ENCODE measurements at places on chromosomes 2 and 18.

DNA sequence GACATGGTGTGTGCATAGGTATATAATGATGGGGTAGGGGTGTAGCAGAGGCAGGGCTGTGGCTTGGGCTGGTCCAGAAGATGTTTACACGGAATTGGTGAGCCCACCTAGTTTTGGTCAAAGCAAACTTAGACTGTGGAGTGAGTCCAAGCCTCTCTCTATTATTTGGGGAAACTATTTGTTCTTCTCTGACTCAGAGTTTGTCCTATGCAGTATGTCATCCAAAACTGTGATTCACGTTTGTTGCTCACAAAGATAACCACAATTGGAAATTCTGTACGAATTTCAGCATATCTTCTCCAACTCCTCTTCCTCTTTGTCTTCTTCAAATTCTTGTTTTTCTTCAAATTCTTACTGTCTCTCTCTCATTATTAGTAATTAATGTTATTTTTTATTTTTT, 292.9 kb downstream of the XIRP2 start:
- DNase-seq: no peak

DNA sequence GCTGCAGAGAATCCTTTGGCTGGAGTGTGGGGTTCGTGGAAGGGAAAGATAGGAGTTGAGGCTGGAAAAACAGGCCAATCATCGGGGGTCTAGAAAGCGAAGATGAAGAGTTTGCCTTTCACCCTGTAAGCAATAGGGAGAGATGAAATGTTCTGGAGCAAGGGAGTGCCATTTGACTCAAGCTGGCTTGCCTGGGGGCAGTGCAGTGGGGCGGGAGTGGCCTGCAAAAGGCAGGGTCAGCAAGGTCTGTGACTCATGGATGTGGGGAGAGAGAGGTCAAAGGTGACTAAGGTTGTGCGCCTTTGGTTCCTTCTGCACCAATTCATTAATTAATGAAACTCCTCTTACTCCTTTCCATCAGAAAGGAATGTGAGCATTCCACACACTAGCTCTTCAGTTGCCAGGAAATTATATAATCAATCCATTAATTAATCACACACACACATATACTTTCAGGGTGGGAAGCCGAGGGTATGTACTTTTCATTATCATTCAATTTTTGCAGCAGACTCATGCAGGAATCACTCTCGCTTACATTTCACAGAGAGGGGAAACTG, 227.6 kb downstream of the MYCN start:
- no peak for DNase-seq

- DNase-seq: no peak
Observed at GRCh38 chr2:241350878-241351639, 5.0 kb upstream of the FARP2 start.

DNA sequence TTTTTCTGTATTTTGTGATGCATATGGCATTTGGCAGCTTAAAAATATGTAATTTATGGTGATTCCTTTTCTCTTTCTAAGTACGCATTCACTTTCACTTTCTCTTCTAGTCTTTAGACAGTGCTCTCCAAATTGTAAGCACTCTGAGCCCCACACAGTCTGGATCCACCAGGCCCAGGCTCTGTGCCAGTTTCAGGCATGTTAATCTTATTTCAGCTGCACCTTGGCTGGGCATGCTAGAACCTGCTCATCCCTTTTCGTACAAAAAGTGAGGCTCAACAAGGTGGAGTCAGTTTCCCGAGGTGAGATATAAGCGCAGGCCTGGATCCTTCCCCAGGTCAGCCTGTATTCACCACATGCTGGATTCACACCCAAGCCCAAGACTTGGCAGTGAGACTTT, 203.9 kb downstream of the MTX2 start:
- no peak for DNase-seq

DNA sequence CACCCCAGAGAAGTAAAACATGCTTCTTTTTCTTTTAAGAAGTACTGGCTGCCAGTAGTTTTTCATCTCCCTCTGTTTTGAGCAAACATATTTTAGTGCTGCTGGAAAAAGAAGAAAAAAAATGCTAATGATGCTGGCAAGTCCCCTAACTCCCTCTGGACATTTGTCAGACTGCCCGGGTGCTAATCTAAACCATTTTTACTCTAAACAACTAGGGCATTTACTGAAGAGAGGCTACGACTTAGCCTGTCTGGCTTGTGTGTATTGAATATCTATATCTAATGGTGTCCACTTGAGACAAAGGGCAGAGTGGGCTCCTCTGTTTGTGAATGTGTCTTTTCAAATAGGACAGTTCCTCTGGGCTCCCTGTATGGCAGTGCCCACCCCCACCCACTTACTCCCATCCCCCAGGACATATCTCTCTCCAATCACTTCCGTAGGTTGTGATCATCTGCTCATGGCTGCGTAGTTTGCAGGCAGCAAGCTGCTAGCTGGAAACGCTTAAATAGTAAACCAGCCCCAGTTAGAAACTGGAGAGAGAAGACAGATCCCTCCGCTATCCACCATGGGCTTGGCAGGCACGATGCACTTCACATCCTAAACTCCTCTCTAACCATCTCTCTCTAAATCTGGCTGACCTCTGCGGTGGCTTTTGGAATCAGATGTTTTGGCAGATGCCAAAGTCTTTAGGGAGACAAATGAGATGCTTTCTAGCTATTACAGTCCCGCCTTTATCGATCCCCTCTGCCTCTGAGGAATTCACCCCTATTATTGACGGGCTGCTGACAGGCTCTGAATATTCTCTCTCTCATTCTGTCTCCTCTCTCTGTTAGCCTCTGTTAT, 58.3 kb downstream of the DOCK10 start:
- no peak for DNase-seq

GRCh38 chr2:233422649-233423551, 68.6 kb downstream of the DGKD start:
- DNase-seq: no peak

- DNase-seq: no peak
Observed at GRCh38 chr2:226994775-226995174, 158.9 kb downstream of the RHBDD1 start.

DNA sequence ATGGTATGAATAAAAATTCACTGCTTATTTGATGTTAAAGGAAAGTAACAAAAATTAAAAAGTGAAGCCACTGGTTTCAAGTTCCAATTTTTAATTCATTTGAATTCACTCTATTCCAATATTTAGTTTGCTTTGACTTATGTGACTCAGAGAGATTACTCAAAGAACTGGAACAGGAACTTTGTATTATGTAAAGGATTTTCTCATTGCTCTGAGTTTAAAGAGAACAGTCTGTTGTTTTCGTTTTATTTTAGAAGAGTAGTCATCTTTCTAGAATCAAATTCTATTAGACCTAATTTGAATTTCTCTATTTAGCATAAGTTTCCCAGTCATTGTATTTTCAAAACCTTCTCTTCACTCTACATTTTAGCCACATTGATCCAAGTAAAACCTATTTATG, 300.1 kb upstream of the SLC8A1 start:
- DNase-seq: no peak

- DNase-seq: no peak
Observed at GRCh38 chr2:226030788-226031646, 631.5 kb downstream of the NYAP2 start.

GRCh38 chr18:28789502-28789901, 612.6 kb upstream of the CDH2 start:
- no peak for DNase-seq

DNA sequence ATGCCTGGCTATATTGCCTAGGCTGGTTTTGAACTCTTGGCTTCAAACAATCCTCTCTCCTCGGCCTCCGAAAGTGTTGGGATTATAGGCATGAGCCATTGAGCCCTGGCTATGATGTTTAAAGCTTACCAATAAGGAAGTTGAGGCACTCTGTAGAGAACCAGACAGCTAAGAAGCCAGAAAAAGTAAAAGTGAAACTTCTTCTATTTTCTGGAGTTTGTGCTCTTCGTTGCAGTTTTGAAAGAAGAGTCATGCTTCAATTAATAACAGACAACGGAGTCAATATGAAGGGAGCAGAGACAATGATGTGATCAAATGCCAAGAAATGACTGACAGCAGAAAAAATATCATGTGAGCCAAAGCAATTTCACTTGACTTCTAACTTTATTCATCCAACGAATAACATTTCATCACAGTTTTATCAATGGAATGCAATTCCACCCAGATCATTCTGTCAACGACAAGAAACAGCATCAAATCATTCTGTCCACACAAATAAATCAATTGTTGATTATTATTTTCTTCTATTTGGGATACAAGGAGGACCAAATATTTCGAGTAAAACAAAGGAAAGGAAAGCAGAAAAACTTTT, 175.5 kb upstream of the CELF4 start:
- DNase-seq: no peak

GRCh38 chr2:168935810-168936581, 34.9 kb downstream of the G6PC2 start:
- DNase-seq: no peak

GRCh38 chr2:99507937-99508818, 18.4 kb upstream of the REV1 start:
- DNase-seq: no peak

- DNase-seq: no peak
Observed at GRCh38 chr18:66193394-66193793, 410.5 kb downstream of the CDH19 start.

- DNase-seq: no peak
Observed at GRCh38 chr2:127568128-127568527, 32.6 kb downstream of the MYO7B start.

- no peak for DNase-seq
Observed at GRCh38 chr18:30132959-30133358, 909.6 kb downstream of the DSC3 start.

- no peak for DNase-seq
Observed at GRCh38 chr2:68637047-68637446, 6.3 kb upstream of the PROKR1 start.

DNA sequence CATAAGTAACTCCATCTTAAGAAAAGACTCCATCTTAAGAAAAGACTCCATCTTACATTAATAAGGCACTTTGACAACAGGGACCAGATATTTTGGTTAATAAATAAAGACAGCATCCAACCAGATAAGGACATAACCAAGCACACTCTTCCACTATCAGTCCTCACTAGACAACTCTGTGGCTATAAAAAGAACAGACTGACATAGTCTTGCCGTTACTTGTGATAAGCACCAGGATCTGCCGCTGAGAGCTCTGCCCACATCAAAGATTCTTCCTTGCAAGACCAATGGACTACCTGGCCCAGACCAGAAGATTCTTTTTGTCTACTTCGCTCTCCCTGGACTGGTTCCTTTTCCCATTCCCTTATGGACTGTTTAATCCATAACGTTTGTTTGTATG, 667.4 kb downstream of the NYAP2 start:
- no peak for DNase-seq

DNA sequence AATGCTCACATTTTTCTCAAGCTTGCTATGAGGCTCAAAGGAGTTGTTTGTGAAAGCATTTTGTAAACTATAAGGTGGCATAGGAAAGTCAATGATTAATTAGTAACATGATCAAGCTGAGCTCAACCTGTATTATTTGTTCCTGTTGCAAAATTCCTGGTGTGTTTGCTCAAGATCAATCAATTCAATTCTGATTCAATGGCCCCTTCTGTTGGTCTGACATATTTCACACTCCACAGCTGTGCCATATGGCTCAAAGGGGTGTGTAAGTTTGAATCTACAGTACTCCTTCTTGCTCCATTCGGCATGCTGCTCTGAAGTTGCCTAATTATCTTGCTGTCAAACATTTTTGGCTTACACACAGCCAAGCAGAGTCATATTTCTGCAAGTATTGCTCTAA, 341.6 kb upstream of the LRP1B start:
- no peak for DNase-seq

DNA sequence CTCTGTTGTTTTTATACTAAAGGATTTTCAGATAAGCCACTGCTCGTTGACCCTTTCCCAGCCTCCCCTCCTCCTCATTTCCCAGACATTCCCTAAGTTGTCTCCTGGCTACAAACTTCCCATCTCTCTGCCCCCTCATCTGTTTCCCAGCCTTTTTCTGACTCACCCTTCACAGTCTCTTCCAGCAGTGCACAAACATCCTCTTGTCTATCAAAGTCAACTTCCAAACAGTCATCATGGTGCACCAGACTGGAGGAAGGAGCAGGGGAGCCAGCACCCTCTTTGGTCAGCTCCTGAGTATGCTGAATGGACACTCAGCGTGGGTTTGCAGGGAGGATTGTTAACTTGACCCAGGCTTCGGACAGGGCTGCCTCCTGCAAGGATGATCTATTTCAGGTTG, 26.6 kb upstream of the SPRED2 start:
- no peak for DNase-seq

DNA sequence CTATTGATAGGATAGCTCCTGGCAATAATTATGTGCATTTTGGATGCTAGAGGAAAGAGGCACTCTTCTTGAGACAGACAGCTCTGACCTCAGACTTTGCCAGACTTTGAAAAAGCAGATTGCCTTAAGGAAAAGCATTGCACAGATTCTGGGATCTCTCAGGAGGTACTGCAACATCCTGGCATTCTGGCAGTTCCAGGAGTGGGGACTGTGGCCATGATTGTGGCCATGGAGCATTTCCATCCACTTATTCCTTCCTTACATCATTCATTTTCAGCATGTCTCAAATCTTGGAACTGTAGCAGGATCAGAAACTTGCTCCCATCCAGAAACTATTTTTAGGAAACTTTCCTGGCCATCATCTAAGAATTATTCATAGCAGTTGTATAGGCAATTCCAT, 144.9 kb upstream of the FOSL2 start:
- DNase-seq: no peak

DNA sequence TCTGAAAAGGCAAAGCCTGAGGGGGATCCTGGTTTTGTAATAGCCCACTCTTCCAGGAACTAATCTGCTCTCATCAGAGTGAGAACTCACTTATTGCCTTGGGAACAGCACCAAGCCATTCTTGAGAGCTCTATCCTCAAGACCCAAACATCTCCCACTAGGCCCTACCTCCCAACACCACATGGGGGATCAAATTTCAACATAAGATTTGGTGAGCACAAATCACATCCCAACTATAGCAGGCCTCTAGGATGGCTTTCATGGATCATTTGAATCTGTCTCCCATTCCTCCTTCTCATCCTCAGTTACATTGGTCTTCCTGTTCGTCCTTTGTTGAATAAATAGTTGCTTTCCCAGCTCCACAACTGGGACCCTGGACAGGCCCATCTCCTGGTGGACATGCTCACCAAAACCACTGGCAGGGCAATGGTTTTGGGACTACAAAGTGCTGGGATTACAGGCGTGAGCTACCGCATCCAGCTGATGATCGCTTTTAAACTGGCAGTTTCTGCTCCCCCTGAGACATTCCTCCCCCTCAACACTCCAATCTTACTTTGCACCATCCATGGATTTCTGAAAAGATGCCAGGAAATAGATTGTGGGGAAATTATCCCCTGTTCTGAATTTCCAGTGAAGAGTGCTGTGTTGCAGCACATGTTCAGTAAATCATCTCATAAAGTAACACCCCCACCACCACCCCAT, 42.6 kb downstream of the MCFD2 start:
- DNase-seq: no peak

DNA sequence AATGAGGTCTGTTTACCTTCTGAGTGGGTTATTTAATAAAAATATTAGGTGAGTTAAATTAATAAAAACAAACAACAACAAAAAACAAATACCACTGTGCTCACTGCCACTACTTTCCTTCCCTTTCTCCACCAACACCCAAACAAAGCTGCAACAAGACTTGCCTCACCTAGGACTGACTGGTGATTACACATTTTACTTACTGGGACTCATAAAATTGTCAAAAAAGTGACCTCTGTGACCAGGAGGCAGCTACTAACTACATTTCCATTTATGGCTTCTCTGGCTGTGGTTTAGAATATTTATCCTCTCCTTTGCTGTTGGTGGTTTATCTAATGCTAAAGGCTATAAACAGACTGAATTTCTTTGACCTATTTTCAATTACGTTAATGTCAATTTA, 39.8 kb downstream of the EFEMP1 start:
- no peak for DNase-seq
